Type B pancreatic cell (in vitro differentiated cells): ENCODE measurements at places on chromosomes 7 and 10.
A peak's percentile ranks its signal among the peaks of the same experiment; 100 is the strongest.

DNA sequence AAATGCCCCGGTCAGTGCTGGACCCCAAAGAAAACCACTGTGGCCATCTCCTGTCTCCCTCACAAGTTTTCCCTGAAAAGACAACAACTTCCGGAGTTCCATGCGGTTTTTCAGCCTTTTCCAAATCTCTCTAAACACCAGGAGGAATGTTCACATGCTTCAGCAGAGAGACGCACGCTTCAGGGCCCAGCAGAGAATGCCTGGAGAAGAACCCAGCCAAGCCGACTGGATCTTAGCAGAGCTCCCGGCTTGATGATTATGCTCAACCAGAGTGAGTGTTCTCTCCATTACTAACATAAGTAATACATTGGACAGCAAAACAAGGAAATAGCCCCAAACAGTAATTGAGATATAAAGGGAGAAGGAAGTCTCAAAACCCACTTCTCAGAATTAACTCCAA lies 17.9 kb downstream of the PRKCQ start:
- no peak for DNase-seq

DNA sequence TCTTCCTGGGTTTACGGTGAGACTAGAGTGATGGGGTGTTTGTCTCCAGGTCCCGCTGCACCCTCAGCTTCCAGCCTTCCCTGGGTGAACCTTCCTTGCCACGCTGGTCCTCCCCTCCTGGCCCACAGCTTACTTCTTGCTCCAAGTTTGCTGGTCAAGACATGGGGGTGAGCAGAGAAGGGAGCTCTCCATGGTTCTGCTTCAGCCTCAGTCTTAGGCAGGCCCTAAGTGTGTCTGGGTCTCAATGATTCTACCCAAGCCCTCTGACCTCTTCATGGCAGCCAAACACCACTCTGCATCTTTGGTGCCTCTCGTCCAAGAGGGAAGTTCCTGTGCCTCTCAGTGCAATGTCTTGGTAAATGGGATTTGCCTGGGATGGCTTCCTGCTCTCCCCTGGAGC lies 356.5 kb upstream of the KLF6 start:
- DNase-seq = no peak

DNA sequence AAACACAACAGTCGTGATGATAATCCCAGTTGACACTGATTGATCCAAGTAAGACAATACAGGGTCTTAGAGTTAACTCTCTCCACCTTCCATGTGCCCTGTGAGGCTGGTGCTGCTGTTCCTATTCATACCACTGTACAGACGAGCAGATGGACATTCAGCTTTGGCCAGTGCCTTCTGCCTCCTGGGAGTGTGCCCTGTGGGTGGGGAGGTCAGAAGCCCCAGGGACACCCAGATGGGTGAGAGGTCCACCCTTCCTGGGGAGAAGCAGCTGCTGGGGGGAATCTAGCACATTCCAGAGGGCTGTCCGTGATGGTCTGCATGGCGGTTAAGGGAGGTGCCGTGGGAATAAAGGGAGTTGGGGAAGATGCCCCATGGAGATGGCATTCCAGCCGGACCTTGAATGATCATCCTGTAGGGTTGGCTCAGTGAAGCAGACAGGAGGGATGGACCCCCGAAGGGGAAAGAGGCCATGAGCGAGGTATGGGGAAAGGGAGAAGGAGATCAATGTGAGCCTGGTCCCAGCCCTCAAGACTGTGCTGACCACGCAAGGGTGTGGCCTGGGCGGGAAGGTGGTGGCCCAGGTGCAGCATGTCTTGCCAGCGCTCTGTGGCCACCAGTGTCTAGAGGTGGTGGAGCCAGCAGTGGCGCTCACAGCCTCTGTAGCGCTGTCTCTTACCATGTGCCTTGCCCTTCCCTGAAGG lies 74.0 kb downstream of the ADCY1 start:
- DNase-seq = no peak

GRCh38 chr10:12909836-12910185 lies 91.7 kb downstream of the CCDC3 start:
- no peak for DNase-seq

GRCh38 chr10:23100331-23101030 lies 5.1 kb downstream of the MSRB2 start:
- DNase-seq = no peak

DNA sequence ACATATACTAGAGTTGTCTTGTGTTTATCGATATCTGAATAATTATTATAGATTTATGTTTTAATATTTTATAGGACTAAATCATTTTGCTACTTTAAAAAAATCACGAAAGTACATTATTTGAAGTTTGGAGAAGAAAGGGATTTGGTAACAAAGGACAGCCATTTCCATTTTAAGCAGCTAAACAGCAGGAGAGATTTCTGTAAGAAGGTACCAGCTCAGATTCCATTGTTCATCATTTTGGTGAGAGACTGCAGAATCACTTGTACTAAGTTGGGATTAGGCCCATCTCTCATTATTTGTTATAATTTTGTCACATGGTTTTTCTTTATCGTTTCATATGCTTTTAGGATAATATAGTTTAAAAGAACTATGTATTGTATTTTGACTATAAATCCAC lies 46.7 kb downstream of the PALS2 start:
- DNase-seq = no peak

DNA sequence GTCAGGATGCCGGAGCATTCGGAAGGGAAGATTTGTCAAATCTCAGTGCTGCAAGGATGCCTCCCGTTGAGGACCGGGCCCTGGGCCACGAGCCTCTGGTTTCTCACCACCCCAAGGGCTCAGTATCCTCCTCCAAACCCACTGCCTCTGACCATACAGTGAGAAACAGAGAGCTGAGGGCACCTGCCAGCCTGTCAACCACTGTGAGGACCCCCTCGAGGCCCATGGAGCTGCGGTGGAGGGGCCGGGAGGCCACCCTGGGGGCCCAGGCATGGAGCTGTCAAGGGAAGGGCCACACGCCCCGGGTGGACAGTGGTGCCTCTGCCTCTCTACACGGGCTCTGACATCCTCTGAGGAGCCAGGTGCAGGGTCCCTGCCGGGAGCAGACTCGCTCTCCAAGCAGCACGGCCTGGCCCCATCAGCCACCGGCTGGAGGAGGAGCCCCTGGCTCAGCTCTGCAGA lies 248.0 kb upstream of the TCERG1L start:
- peak; percentile 51 for DNase-seq

DNA sequence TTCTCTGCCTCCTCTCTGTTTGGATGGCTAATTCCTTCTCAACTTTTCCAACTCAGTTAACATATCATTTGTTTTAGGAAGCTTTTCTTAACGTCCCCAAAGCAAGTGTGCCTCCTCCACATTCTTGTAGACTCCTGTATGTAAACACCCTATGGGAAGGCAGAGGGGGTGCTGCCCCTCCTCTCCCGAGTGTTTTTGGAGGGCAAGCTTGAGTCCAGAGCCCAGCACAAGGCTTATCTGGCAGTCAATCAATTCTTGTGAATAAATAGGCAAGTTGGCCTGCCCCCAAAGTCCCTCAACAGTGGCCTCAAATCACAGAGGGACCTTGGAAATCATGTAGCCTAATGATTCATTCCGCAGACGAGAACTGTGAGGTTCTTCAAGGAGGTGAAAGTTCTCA lies 305.6 kb downstream of the RPS24 start:
- peak; percentile 20 for DNase-seq

- no peak for DNase-seq
Measured at GRCh38 chr10:129032372-129033313, 434.4 kb upstream of the MGMT start.

DNA sequence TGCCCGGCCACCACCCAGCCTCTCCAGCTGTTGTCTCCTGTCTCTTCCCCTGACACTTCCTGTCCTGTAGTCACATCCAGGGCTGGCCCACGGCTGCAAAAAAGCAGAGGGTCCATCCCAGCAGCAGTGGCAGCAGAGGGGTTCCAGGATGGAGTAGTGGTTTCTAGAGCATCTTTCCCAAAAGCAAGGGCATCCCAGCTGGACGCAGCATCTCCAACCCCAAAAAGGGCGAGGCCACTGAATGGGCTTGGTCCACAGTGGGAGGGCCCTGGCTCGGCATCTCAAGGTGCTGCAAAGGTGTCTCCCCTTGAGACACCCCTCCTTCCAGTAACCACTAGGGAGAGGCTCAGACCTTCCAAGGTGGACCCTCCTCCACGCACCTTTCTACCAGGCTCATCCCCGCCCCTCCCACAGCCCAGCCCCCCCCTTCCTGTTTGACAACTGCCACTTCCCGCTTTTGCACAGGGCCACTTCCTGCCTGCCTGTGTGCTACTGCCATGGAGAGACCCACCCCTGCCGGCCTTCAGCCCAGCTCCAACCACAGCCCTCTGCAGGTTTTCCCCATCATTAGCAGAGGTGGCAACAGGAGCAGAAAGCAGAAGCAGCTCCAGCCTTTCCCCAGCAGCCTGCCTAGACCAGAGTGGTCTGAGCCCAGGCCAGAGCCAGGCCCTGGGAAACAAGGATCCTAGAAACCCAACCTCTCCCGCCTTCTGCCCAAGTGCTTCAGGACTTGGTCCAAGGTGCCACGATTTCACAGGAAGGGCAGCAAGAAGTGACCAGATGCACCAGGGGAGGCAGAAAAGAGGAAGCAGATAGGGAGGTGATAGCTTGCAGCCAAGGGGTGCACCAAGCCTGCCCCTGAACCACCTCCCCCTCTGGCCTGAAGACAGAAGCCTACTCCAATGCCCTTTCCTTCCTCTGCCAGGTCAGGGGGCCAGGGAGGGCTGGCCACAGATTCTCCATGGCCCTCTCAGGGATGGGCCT lies 8.6 kb downstream of the CAMK2G start:
- no peak for DNase-seq

DNA sequence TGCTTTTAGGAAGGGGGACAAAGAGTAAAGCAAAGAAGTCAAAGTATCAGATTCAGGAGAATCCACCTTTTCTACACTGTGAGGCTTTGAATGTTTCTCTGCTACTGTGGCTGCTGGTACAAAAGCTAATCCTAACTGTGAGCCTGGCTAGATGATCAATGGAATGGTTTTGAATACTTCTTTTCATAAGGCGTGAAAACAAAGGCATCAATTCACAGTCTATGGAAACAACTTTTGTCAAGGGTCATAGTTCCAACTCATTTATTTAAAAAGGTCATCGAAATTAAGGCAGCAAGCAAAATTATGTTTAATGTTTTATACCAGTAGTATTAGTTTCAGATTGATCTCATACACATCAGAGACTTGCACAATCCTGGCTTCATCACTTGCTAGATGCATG lies 118.1 kb downstream of the CTTNBP2 start:
- no peak for DNase-seq

DNA sequence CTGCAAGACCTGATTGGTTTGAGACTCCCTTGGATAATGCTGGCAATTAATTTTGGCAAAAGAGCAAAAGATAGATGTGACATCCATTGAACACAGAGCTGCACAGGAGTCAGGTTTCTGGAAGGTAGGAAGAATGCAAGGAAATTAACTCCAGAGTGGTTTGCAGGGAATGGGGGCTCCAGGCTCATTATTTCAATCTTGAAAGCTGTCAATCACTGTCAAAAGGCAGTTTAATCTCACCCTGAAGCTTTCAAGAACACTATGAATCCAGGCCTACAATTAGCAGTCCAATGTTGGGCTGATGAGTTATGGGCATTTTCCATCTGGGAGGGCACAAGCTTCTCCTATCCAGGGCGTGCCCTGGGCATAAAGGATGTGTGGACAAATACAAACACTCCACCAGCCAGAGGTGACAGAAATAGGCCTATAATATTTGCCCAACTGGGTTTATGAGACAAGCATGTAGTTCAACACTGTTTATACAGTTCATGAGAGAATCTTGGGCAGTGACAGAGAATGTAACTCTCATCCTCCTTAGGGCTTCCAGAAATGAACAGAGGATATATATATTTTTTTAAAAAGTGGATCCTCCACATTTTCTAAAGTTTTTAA lies 80.5 kb downstream of the KCNMA1 start:
- DNase-seq = no peak

- no peak for DNase-seq
Measured at GRCh38 chr7:2953588-2954407, 89.9 kb downstream of the CARD11 start.

- DNase-seq = no peak
Measured at GRCh38 chr7:39631736-39632308, 8.4 kb downstream of the RALA start.

DNA sequence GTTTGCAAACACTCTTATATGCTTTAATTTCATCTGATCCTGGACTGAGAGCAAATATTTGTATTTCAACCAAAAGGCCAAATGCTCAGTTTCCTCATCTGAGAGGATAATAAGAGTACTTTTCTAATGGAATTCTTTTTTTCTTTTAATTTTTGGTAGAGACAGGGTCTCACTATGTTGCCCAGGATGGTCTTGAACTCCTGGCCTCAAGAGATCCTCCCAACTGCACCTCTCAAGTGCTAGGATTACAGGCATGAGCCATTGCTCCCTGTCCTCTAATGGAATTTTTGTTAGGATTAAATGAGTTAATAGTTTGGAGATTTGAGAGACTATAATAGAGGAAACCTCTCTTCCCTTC lies 68.4 kb upstream of the KMT2E start:
- no peak for DNase-seq

GRCh38 chr7:95046494-95047240 lies 139.3 kb downstream of the PPP1R9A start:
- no peak for DNase-seq

GRCh38 chr7:77455321-77455720 lies 39.2 kb upstream of the GSAP start:
- no peak for DNase-seq

- no peak for DNase-seq
Measured at GRCh38 chr10:86937502-86938154, 19.8 kb downstream of the MMRN2 start.

DNA sequence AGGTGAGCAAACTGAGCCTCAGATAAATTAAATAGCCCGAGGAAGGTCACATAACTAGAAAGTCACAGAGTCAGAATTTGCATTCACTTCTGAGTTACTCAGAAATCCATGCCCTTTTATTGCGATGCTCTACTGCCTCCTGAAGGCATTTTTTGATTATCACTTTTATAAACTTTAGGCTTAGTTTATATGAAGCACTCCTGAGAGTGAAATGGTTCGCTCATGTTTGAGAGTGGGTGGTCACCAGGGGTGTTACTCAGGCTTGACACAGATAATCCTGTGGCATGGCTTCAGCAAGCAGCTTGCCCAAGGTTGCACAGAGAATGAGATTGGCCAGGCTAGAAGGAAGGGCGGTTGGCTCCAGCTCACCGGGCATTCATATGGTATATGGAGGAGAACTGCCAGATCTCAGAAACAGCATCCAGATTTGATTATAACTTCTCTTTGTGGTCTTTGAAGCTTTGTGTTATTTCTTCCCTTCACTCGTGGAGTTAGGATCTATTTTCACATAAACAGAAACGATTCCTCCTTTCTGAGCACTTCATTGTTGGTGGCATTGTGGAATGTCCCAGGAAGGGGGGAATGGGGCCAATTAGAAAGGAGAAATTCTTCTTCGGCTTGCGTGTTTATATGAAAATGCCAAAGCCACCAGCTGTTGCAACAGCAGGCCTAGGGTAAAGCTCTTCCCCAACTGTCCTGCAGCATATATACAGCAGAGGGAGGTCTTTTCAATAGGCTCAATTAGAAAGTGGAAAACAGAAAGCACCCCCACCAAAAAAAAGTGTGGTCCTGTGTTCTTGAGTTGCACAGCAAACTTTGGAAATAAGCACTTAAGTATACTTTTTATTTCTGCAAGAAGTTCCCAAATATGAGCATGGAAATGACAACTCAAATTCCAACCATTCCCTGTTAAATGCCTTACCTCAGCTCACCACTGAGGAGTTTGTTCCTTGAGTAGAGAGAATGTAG lies 628.8 kb downstream of the SUGCT start:
- DNase-seq = no peak
